ENCODE measurements at places on chromosomes 16 and 17.
A peak's percentile ranks its signal among the peaks of the same experiment; 100 is the strongest.

DNA sequence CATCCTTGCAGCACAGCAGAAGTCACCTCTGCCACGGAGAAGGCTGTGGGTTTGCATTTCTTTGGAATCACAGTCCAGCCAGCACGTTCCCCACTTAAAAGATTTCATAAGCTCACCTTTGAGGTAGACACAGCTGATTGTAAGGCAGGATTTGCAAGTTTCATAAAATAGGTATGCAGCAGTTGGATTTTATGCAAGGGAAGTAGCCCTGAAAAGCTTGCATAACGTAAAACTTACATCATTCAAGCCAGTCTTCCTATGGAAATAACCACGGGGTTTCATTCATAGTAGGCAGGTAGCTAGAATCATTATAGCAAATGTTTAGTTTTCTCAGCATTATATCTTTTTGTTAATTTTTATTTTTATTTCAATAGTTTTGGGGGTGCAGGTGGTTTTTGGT, 49.8 kb upstream of the ARHGAP44 start:
- no peak for DNase-seq

- DNase-seq = no peak
Observed at GRCh38 chr16:14148569-14148968, 77.5 kb downstream of the MRTFB start.

DNA sequence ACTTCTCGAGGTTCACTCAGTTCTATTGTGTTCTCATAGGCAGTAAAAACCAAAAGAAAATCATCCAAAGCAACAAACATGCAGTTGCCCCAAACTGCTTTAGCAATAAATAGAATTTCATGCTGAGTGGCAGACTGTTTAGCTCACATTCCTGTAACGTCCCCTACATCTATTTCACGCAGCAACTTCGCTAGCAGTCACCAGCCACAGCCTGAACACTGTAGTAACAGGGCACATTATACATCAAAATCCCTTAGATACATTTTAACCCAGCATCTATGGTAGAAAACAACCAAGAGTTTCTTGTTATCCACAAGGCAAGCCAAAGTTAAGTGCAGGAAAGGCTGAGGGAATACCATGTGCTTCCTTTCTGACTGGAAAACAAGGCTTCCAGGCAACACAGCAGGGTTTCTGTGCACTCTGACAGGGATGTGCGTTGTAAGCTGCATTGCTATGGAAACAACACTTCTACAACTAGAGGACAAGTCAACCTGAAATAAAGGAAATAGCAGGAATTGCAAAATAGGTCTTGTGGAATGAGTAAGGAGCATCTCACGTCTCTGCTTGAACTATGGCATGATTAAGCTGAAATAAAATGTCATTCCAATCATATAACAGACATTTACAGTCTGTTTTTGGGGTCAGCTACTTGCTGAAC, 55.4 kb downstream of the CFDP1 start:
- no peak for DNase-seq

- DNase-seq = peak; percentile 97
Observed at GRCh38 chr17:49739641-49740271, 24.2 kb downstream of the FAM117A start.

- DNase-seq = no peak
Observed at GRCh38 chr17:7111784-7112509, 2.7 kb downstream of the ASGR2 start.

DNA sequence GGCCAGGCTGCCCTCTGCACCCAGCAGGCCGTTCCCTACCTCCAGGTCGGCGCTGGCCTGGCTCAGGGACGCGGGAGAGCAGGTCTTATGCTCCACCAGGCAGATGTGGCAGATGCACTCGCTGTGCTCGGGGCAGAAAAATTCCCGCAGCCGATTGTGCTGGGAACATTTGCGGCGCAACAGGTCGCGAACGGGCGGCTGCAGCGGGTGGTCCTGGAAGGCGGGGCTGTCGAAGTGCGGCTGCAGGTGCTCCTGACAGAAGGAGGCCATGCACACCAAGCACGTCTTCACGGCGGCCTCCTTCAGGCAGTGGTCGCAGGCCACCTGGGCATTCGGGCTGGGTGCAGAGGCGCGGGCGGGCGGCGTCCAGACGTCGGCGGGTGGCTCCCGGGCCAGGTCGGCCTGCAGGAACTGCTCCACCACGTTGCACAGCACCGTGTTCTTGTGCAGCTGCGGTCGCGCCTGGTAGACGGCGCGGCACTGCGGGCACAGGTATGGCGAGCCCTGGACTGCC, 439 bp downstream of the TRIM25 start:
- no peak for DNase-seq

DNA sequence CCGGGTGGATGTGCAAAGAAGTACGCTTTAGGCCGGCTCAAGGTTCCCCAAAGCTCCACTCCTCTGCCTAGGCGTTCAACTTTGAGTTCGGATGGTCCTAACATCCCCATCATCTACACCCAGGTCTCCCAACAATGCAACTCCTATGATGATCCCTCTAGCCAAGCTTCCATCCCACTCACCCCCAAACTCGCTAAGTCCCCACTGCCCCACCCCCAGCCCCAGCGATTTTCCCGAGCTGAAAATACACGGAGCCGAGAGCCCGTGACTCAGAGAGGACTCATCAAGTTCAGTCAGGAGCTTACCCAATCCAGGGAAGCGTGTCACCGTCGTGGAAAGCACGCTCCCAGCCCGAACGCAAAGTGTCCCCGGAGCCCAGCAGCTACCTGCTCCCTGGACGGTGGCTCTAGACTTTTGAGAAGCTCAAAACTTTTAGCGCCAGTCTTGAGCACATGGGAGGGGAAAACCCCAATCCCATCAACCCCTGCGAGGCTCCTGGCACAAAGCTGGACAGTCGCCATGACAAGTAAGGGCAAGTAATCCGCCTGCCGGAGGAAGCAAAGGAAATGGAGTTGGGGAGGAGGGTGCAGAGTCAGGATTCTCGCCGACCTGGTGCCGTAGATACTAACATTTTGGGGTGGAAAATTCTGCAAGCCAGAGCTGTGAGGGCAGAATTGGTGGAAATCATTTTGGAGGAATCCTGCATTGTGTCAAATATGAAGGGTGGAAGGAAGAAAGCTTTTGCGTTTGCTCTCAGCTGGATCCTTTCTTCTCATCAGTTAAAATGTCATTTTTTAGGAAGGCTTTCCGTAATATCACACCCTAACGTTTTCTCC, at the start of gene TP53:
Gene TP53, minus strand, starts transcription at position 419 of the 836 bp plus-strand sequence. CDS start 10,896 bp downstream, outside the sequence.
- peak; percentile 84 for DNase-seq

GRCh38 chr17:80656590-80656989, 112.0 kb downstream of the RPTOR start:
- DNase-seq = no peak

DNA sequence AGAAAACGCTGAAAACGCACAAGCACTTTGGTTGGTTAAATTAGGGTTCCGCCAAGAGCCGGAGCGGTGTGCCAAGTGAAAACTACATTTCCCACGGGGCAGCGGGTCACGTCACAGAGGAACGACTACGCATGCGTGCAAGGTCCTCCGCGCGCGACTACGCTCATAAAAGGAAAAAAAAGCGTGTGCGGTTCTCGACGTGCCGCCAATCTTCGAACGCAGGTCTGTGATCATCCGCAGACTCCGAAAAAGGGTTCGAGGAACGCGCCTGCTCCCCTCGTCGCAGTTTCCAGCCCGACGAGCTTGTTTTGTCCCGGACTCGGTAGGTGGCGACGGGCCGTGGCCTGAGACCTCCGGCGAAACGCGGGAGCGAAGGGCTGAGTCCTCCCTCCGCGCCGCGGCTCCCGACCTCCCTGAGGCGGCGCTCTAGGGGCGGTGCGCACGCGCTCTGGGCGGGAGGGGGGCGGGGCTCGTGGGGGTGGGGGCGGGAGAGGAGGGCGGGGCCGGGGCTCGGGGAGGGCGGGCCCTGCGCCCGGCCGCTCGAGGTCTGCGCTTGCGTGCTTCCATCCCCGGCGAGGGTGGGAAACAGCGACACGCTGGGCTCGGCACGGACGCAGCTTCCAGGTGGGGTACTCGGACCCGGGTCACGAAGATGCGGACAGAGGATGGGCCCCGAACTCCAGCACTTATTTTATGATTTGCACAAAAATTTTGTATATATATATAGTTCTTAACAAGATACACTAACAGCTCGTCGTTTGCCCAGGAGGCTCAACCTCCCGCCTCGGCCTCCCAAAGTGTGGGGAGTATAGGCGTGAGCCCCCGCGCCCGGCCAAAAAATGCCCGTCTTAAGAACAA, at the start of gene SGF29:
Gene SGF29, plus strand, starts transcription at position 145 of the 858 bp plus-strand sequence. CDS start 27,150 bp downstream, outside the sequence.
- DNase-seq = peak; percentile 92

GRCh38 chr16:69693916-69694315, 32.4 kb downstream of the NQO1 start:
- DNase-seq = no peak

- DNase-seq = no peak
Observed at GRCh38 chr16:1335996-1336395, 2.6 kb downstream of the BAIAP3 start.
